ENCODE measurements at places on chromosomes 6 and 20.

GRCh38 chr6:148829415-148830101 lies 82.7 kb downstream of the UST start:
- no peak for DNase-seq

DNA sequence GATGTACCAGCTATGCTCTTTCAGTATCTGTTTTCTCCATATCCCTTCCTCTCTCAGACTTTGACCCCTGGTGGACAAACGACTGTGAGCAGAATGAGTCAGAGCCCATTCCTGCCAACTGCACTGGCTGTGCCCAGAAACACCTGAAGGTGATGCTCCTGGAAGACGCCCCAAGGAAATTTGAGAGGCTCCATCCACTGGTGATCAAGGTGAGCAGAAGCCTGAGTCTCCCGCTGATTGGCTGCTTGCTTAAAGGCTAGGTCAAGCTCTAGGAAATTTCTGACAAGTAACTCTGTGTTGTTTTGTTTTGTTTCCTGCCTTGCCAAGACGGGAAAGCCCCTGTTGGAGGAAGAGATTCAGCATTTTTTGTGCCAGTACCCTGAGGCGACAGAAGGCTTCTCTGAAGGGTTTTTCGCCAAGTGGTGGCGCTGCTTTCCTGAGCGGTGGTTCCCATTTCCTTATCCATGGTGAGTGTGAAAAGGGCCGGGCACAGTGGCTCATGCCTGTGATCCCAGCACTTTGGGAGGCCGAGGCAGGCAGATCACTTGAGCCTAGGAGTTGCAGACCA lies 28.6 kb downstream of the C6orf89 start:
- DNase-seq, result no peak

DNA sequence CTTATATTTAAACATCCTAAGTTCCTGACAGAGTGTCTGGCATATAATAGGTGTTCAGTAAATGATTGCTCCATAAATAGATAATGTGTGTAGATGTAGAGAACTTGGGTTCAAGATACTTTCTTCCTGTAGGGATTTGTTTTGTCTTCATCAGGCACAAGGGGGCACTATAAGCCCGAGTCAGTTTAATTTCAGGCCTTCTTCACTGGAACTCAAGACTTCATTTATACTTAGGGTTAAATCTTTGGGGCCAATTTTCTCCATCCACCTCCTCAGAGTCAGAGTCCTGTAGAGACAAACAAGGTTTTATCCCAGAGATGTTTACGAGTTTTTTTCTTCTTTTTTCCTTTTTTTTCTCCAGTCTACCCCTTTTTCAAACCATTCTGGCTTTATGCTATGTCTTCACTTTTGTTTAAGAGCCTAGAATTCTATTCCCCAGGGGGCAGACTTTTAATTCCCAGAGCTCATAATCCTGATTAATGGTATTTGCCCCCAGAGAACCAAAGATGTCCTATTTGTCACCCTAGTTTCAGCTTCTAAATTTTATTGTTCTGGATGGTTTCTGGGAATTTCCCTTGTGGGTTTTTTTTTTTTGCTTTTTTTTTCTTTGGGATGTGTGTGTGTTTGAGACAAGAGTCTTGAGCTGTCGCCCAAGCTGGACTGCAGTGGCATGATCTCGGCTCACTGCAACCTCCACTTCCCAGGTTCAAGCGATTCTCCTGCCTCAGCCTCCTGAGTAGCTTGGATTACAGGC lies 88.4 kb downstream of the HFE start:
- no peak for DNase-seq

- no peak for DNase-seq
Measured at GRCh38 chr6:22157233-22157632, 139.6 kb downstream of the PRL start.

DNA sequence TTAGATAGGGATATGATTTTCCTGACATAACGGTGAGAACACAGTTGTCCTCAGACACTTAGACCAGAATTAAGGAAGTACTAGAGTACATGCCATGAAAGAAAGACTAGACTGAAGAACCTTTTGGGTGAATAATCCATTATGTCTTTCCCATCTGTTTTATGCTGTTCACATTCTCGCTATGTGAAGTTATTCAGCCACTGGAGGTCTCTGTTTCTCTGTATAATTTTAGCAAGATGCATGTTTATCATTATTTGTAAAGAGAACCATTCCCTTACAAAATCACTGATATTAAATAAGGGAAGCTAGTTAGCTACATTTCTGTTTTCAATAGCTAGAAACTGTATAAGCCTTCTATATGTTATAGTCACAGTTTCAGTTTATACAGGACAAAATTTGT lies 391.9 kb downstream of the CD109 start:
- DNase-seq, result no peak

DNA sequence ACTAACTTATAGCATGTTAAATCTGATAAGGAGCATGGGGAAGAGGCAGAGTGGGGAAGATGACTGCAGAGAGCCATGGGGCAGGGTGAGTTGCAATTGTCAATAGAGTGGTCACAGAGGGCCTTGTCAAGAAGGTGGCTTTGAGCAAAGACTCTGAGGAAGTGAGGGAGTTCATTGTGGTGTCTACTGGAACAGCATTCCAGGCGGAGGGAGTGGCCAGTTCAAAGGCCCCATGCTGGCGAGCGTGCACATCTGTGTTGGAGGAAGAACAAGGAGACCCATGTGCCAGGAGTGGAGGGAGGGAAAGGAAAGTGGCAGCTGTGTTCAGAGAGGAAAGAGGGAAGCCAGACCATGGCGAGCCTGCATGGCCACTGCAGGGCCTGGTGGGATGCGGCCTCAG lies 15.8 kb upstream of the GPR6 start:
- no peak for DNase-seq

- no peak for DNase-seq
Measured at GRCh38 chr20:53657732-53658131, 64.1 kb upstream of the ZNF217 start.

DNA sequence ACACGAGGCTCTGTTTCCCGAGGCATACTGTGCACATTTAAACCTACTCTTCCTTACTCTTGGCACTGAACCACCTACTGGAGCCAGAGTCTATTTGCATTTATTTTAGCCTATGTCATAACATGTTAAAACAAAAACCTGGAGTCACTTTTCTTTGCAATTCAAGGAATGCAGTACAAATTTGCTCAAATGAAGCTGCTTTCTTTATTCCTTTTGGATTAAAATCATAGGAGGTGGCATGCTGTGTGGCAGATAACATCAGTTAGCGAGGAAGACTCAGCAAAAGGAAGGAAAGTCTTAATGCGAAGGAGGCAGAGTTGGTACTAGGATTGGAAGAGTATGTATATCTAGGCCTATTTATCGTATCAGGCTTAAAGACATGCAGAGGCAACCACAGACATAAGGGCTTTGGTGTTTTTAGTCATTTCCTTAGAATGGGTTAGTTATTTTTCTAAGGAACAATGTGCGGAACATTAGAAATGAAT lies 92.9 kb downstream of the SAMD3 start:
- no peak for DNase-seq

- DNase-seq, result no peak
Measured at GRCh38 chr6:106077881-106078280, 8.3 kb upstream of the PRDM1 start.

GRCh38 chr6:67875877-67876383 lies 759.2 kb upstream of the ADGRB3 start:
- no peak for DNase-seq

DNA sequence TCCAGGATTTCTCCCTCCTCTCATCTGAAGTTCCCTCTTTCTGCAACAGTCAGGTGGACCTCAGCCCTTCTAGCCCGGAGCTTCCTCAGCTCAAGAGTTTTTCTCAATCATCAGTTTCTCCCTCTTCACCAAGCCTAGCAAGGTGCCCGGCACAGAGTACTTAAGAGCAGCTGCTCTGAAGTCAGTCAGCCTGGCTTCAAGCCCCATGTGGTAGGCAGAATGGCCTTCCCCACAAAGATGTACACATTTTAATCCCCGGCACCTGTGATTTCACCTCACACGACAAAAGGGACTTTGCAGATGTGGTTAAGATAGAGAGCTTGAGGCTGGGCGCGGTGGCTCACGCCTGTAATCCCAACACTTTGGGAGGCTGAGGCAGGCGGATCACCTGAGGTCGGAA lies 15.1 kb upstream of the RBPJL start:
- DNase-seq, result no peak

DNA sequence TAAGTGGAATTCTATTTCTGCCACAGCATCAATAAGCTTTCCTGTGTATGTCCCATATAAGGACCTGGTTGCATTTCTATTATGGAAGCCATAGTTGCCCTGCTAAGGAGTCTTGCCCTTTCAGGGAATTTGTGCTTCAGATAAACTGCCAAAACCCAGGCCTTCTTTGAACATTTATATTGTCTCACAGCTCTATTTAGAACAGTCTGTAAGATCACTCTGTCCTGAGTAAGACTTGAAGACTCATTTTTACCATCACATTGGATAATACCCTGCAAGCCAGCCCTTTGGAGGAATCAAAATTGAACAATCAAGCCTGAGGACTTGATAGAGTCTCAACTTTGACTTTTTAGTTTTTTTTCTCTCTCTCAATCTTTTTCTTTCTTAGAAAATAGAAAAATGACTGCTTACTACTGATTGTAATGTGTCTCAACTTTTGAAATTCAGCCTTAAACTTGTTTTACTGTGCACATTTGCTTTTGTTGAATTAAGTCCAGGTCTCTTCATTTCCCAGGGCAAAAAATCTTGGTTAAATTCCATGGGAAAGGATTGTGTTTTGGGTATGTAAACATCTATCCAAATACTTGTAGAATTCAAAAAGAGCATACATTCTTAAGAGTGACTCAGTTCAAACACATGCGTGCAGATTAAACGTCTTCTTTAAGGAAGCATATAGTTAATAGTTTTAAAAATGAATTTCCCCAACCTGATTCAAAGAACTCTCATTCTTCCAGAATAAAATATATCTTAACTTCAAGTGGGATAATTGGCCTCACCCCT lies 91.2 kb downstream of the PLCB1 start:
- DNase-seq, result no peak

DNA sequence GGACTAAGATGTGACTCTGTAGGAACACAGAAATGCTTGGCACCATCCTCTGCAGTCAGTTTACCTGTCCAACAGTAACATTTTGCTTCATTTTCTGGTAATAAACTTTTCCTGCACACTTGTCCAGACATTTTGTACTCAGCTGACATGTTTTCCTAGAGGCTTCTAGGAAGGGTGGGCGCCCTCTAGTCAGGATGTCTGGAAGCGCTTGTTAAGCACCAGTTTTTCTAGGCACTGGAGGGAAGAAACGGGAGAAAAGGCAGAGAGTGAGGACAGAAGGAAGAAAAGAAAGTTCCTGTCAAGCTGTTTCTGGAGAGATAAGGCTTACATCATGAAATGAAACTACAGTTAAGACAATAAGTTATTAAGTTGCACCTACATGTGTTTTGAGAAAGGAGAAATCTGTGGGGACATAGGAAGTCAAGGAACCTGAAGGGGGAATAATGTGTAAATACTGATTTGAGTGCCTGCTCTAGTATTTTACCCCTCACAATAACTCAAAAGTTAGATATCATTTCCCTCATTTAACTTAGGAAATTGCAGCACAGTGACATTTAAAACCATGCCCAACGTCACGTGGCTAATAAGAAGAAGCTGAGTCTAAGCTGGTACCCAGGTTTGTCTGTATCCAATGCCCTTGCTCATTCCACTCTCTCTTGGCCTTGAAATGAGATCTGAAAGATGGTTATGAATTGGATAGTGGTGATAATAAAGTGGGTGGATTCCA lies 42.7 kb upstream of the TNFRSF21 start:
- no peak for DNase-seq

- DNase-seq, result no peak
Measured at GRCh38 chr6:145028144-145028818, 707.0 kb downstream of the EPM2A start.

- no peak for DNase-seq
Measured at GRCh38 chr20:25254986-25255680, 7.2 kb downstream of the PYGB start.

DNA sequence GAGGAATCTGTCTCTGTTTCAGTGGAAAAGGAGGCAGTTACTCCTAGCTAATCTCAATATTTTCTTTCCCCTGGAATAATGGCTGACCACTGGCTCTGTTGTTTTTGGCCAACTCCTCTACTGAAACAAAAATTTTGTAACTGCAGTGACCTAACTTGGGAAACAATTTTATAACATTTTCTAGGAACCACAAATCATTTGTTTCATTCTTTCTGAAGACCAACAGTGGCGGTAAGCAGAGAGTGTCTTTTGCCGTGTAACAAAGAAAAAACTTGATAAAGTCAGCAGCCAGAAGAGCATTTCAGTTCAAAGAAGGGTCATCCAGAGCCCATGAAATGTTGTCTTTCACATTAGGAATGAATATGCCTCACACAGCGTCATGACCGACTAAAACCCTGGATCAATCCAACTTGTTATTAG lies 11.8 kb upstream of the BFSP1 start:
- DNase-seq, result no peak

DNA sequence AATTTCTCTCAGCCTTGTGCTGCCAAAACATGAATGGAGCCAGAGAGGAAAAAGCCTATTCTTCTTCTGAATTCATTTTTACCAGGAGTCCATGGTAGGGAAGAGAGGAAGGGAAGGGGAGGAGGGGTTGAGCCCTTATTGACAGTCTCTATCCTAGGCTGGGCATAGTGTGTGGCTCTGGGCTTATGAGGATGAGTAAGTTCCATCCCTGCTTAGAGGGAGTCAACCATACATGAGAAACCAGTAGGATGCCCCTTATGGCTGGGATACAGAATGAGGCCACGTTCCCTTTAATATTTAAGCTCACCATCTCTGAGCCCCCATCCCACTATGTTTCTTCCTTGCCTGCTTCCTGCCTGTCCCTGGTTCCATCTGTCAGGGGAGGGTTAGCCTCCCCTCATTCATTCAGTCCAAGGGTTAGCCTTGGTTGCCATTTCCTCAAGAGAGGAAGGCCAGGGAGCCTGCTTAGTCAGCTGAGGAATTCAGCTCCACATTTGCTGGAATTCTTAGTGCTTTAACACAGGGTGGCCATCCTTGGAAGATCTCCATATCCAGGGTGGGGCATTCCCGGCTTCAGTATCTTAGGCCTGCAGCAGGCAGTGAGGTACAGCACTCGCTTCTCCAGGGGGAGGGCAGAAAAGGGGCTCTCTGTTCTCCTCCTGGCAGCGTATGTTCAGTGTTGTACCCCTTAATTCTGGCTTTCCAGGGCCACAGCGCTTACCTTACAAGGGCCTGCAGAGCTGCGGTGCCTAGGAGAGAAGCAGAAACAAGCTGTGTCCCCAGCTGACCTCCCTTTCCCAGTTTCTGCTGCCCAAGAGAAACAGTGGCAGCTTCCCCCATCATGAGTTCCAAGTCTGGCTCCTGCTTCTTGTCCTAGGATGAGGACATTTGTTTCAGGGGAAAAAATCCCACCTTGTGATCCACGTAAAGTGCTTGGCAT lies 12.5 kb downstream of the SIRT5 start:
- no peak for DNase-seq

- DNase-seq, result no peak
Measured at GRCh38 chr6:11209906-11210305, 22.6 kb downstream of the NEDD9 start.

GRCh38 chr6:7452898-7453297 lies 63.3 kb downstream of the RIOK1 start:
- no peak for DNase-seq

- DNase-seq, result no peak
Measured at GRCh38 chr20:55790178-55790577, 215.1 kb downstream of the CBLN4 start.

- no peak for DNase-seq
Measured at GRCh38 chr6:14055541-14055940, 62.0 kb upstream of the CD83 start.

GRCh38 chr6:27777126-27777525 lies 135.1 kb downstream of the OR2B2 start:
- no peak for DNase-seq

- no peak for DNase-seq
Measured at GRCh38 chr6:170274713-170275560, 15.9 kb downstream of the DLL1 start.

GRCh38 chr20:5719861-5720403 lies 30.3 kb upstream of the SHLD1 start:
- DNase-seq, result peak; percentile 14
